Activated CD4-positive, alpha-beta T cell treated with anti-CD3 and anti-CD28 coated beads, Interleukin-2, amount 50 U/mL, for 4 hours (primary cell): ENCODE measurements at places on chromosomes 1 and 21.

DNA sequence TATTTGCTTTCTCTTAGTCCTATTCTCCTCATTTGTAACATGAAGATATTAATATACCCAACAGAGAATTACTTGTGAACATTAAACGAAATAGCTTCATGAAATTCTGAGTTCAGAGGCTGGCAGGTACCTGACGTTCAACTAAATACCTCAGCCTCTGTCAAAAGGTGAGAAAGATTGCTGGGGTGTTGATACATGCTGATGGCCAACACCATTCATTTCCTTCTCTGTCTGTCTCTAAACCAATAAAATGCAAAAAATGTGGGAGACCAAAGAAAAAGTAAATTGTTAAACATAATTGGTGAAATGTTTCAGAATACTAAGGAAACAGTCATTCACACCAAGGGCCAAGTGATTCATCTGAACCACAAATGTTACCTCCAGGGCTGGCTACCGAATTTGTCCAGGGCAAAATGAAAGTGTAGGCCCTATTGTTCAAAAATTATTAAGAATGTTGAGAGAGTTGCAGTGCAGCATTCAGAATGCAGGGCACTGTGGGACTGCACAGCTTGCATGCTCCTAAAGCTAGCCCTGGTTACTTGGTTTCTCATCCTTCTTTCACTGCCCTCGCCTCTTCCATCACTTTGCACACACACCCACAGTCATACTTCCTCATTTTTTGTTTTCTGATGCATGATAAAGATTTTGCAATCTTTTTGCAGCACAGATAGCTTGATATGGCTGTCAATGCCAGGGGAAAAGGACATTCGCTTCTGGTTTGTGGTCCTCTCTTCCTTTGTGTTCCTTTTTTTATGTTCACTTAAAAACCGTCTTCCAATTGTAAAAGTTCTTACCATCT lies 414.3 kb upstream of the NR5A2 start:
- DNase-seq, result no peak

- DNase-seq, result no peak
Measured at GRCh38 chr1:184406479-184406878, 19.6 kb downstream of the C1orf21 start.

DNA sequence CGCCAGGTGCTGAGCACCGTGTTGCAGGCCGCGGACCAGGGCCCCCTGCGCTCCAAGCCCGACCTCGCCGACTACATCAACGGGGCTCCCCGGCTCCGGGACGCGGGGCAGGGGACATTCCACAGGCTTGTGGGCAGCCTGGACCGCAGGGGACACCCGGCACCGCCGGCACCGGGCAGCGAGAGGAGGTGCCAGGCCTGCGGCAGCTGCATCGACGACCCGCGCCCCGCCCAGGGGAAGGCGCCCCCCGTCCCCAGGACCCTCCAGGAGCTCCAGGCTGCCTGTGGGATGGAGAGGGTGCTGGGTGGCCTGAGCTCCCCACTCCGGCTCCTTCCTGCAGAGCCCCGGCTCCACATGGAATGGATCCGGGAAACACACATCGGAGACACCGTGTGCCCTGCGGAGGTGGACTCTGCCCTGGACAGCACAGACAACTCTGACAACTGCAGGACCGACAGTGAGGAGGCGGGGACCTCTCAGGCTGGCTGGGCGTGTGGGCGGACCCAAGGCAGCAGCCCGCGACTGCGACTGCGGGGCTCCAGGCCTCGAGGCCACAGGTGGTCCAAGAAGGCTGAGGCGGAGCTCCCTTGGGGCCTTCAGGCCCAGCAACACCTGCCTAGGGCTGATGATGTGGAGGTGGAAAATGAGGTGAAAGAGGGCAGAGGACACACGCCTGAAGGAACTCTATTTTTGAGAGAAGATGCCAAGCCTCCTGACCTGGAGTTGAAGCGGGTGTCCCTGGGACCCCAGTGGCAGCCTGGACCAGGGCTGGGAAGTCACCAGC lies 22.8 kb downstream of the KIAA1614 start:
- no peak for DNase-seq

- DNase-seq, result no peak
Measured at GRCh38 chr21:45535341-45536081, 6.7 kb downstream of the SLC19A1 start.

GRCh38 chr1:225768662-225769426 lies 8.8 kb upstream of the SRP9 start:
- DNase-seq, result no peak

GRCh38 chr1:54833121-54833520 lies 32.0 kb upstream of the TTC22 start:
- DNase-seq, result no peak

GRCh38 chr1:47809301-47810084 lies 187.7 kb downstream of the TRABD2B start:
- DNase-seq, result no peak

DNA sequence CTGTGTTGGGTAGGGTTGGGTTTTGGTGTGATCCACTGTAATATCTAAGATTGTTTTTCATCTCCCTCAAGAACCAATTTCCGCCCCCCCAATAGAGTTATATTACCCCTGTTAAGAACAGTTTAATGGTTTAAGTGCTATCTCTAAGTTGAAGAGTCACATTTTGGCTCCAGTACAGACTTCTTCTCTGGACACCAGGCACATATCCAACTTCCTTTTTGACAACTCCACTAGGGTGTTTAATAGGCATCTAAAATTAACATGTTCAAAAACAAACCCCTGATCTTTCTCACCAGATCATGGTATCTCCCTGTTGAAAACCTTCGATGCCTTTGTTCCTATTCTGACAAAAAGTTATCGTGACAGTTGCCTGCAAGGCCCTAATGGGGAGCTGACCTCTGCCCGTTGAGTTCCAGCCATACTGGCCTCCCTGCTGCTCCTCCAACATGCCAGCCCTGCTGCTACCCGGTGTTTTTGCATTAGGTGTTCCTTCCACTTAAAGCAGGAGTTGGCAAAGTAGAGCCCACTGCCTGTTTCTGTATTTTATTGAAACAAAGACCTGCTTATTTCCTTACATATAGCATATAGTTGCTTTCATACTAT lies 18.6 kb downstream of the USP24 start:
- no peak for DNase-seq

DNA sequence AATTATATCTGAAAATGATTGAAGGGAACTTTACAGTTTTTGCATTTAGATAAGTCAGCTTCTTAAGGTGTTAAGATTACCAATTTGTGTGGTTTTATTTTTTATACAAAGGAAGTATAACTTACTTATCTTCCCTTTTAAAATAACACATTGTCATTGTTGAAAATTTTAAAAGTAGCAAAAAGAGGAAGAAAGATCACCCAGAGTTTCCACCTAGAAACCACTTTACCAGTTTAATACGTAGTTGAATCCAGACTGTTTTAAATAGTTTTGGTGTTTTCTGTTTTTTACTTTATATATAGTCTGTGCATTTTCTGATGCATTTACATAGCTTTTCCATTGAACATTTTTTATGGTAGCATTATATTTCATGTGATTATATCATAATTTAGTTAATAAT lies 6.1 kb downstream of the CCDC18 start:
- DNase-seq, result no peak

GRCh38 chr1:15953294-15953771 lies 22.6 kb downstream of the ZBTB17 start:
- DNase-seq, result no peak

- DNase-seq, result no peak
Measured at GRCh38 chr1:201298396-201299381, 15.4 kb downstream of the PKP1 start.

- no peak for DNase-seq
Measured at GRCh38 chr1:224377676-224378006, 21.0 kb downstream of the CNIH4 start.

- no peak for DNase-seq
Measured at GRCh38 chr1:117930173-117930447, 571 bp downstream of the WDR3 start.

DNA sequence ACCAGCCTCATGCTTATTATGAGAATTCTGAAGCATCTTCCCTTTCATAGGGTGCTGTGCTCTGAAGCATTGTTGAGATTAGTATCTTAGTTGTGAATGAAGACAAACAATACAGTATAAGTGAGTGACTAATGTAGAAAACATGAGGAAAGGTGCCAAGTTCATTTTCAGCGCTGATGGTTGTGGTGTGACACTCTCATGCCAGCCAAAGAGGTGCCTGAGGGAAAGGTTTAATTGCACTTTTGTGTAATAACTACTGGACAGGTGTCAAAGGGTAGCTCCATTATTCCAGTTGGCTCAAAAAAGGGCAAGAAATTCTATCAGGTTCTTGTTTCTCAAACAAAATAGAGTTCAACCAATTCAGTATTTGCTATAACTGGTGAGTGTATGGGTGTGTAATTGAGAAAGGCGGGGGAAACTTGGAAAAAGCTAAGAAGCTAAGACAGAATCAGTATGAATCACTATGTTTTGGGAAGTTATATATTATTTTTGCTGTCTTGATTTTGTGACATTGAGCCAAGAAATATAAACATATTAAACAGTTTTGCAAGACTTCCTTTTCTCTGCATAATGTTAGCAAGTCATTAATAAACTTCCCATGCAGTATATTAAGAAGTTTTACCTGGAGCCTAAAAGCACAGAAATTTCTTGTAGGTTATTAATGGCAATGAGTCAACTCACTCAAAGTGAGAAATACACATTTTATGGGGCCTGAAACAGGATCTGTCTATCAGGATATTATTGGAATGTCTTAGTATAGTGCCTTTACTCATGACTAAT lies 31.8 kb downstream of the KCNK2 start:
- DNase-seq, result no peak

- no peak for DNase-seq
Measured at GRCh38 chr1:100051401-100051800, 81.3 kb downstream of the SASS6 start.

- no peak for DNase-seq
Measured at GRCh38 chr1:243525085-243525487, 269.2 kb downstream of the SDCCAG8 start.

GRCh38 chr1:9161342-9161741 lies 32.4 kb upstream of the GPR157 start:
- no peak for DNase-seq

DNA sequence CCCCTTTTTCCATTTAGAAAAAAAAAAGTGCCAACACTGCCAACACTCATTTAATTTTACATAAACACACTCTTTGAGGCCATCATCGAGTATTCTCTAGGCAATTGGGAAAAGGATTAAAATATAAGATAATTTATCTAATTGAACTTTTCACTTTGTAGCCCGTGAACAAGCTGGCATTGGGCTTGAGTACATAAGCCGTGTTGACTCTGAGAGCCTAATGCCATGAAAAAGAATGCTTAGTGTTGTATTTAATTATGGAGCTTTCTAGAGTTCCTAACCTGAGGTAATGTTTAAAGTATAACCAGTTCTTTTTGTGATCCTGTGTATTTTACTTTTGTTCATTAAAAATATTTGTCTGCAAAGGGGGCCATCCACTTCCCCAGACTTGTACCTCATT lies 193.8 kb downstream of the LYPLAL1 start:
- no peak for DNase-seq

GRCh38 chr1:226041419-226041818 lies 21.1 kb upstream of the H3-3A start:
- no peak for DNase-seq

- DNase-seq, result no peak
Measured at GRCh38 chr1:21896652-21897532, 40.2 kb downstream of the HSPG2 start.

DNA sequence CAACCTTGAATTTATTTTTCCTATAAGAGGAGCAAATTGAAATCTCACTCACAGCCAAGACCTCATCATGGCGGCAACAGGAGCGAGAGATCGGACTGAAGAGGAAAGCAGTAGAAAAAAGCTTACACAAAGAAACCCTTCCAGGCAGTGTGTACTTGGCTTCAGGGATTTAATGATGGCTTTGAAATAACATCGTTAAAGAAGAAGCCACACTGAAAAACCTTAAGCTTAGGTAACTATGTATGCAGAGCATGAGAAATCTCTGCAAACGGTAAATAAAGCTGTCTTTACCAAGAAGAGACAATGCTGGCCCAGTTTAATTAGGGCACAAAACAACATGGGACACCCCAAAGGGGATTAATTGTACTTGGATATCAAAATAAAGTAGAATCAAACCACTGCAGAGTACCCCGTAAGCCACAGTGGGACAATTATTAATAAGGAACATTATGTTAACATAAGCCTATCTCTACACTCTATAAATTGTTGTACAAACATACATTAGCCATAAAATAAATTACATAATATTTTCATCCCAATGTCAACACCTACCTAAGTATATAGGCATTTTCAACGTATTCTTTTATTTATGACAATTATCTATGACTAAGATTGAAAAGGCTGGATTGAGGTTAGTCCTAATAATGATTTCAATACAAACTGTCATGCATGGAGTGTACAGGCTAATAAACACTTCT lies 360.2 kb upstream of the CHRM3 start:
- no peak for DNase-seq

DNA sequence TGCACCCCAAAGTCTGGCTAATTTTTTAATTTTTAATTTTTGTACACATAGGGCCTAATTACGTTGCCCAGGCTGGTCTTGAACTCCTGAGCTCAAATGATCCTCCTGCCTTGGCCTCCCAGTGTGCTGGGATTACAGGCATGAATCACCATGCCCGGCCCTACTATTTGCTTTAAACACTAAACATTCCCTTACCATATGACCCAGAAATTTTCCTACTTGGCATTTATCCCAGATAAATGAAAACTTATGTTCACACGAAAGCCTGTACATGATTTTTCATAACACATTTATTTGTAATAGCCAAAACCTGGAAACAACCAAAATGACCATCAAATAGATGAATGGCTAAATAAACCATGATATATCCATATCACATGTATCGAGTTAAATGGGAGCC lies 35.8 kb downstream of the NDUFS5 start:
- no peak for DNase-seq

DNA sequence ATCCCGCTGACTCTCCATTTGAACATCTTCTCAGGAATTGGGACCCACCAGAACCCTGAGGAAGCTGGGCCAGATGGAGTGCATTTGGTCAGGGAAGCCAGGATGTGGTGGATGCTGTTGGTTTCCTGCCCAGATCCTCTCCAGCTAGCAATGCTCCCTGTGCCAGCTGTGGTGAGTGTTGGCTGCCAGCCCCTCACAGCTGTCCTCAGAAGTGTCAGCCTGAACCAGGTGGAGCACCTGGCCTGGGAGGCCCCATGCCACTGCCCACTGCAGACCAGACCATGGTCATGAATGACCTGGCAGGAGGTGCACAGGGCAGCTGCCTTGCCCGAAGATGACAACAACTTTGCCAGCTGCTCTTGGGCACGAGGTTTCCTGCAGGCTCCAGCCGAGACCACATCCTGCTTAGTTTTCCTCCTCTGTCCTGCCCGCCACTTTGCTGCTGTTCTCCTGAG lies 54.4 kb downstream of the PRSS38 start:
- DNase-seq, result no peak

- DNase-seq, result no peak
Measured at GRCh38 chr1:19892628-19893168, 10.5 kb downstream of the OTUD3 start.

DNA sequence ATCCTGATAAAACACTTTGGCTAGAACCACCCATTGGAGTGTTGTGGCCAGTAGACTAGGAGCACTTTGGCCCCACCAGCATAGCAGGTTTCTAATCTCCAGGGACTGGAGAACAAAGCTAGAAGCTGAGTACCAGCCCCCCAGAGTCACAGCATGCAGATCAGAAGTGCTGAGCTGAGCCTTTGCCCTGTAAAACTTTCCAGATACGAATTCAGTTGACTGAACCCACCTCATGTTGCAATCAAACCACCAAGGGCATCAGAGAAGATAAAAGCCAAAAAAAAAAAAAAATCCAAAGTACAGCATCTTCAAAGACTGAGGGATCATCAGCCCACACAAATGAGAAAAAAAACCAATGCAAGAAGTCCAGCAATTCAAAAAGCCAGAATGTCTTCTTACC lies 8.7 kb upstream of the CD53 start:
- no peak for DNase-seq
